ENCODE measurements at places on chromosomes 1 and 21.

- DNase-seq: no peak
These were observed 64.6 kb downstream of the CAPN2 start for GRCh38 chr1:223776826-223777454.

GRCh38 chr1:175947771-175948170, 204.4 kb upstream of the TNR start:
- no peak for DNase-seq

GRCh38 chr1:154970631-154971340, at the start of gene SHC1:
Gene SHC1, minus strand, starts transcription at chr1:154970747. Its CDS starts 221 bp downstream, at chr1:154970526.
- no peak for DNase-seq

DNA sequence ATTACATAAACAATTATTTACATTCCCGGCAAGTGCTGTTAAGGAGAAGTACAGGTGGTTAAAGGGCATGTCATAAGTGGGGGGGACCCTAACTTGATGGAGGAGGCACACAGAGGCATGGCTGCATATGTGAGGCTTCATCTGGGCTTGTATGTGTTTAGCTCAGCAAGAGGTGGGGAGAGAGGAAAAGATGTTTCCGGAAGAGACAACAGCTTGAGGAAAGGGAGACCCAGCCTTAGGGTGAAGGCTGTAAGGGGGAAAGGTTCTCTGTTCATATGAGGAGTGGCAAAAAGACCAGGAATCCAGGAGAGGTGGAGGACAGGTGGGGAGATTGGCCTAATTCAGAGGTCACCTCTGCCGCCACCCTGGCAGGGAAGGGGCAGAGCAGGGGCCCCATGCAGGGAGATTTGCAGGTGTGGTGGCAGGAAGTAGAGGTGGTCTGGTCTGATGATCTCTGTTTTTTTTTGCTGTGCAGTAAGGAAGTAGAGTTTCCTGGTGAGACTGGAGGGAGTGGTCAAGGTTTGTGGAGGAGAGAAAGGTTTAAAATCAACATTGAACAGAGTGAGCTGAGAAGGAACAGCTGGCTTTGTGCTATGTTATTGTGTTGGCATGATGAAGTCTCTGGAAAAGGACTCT, 9.0 kb downstream of the TRAF5 start:
- DNase-seq: no peak
